ENCODE measurements at places on chromosomes 4 and X.

- no peak for DNase-seq
Observed at GRCh38 chr4:53713296-53713695, 122.0 kb upstream of the LNX1 start.

GRCh38 chrX:11010476-11010875 lies 100.7 kb upstream of the HCCS start:
- no peak for DNase-seq

GRCh38 chr4:91288702-91289311 lies 1015.0 kb upstream of the GRID2 start:
- DNase-seq = no peak

DNA sequence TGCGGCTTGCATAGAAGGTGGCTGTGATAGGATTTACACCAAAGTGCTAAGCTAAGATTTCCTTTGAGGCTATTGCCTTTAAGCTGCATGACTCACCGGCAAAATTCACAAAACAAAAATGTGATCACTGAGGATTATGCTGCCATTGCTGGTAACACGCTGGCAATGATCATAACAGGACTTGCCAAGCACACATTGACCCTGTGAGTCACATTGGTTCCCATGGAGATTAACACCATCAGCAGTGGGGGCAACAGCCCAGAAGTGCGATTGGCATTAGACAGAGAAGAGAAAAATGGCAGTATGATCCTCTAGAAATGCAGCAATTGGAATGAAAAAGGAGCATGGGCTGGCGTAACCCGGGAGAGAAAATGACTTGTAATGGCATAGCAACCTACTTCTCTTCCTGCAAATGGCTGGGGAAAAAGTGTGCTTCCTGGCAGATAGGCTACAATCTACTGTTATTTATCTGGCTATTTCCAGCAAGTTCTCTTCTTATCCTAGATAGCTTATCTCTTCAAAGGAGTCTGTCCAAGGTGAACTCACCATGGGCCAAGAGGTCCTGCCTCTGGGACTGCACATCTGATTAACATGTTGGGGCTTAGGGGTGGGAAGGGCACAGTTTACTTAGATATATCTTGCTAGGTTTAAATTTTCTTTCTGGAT lies 314.2 kb upstream of the IGFBP7 start:
- no peak for DNase-seq

DNA sequence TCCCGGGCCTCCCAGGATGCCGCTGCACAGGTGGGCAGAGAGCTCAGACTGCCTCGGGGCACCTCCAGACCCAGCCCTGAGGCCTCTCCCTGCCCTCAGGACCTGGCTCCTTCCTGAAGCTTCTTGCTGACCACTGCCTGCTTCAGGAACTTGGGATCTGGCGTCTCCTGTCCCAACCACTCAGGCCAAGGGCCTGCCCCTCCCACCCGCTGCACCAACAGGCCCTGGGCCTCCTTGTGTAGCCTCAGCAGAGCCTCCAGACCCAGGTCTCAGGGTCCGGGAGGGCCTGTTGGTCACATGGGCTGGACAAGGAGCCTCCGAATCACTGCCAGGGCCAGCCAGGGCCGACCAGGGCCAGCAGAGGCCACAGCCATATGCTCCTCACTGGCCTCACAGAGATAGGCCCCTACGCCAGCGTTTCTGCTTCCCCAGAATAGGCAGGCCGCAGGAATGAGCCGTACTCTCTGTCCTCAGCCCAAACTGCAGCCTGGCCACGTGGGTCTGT lies 2.8 kb downstream of the MXD4 start:
- DNase-seq = peak; percentile 2

Data from activated T-helper 1 cell treated with anti-CD3 and anti-CD28 coated beads, Interleukin-2, amount 50 U/mL, for 16 hours (primary cell).